AML-193 (cell line): ENCODE measurements at places on chromosomes 2 and 18.

DNA sequence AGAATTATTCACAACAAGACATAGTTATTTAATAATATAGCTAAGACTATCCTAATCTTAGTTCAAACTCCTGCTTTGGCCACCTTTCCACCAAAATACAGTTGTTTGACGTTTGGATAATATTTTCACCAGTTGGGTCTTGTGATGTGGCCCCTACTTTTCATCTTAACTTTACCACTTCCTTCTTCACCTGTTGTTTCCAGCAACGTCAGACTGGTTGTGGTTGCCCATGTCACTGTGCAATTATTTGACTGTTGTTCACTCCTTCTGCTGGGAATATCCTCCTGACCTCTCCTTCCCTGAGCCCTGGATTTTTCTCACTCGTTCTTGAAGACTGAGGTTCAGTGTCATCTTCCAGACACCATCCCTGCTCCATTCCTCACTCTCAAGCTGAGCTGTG lies 132.2 kb upstream of the RASGRP3 start:
- DNase-seq: no peak

DNA sequence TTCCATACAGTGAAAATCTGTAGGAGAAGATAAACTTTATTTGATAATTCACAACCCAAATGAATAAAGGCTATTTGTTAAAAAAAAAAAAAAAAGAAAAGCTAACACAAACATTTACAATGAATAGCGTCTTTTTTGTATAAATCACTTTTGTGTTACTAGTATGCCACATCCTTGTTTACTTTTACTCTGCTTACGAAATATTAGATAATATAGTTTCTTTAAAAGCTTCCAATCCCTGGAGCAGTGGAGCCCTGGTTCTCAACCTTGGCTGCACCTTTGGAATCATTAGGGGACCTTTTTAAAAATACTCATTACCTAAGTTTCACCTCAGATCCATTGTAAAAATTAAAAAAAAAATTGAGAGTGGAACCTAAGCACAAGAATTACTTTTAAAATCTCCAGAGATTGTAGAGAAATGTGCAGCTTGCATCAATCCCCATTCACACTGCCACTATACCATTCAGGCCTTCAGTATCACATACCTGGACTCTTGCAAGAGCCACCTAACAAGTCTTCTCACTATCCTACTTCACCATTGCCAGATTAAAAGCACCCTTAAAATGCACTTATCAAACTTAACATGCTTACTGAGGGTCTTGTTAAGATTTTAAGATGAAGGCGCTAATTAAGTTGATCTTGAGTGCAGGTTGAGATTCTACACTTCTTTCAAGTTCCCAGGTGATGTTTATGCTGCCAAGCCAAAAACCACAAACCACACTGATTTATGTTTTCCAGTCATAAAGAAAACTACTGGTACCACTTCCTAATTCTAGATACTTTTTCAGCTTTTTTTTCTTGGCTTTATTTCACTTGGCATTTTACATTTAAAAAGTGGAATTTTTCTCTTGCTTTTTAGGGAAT lies 59.7 kb upstream of the ZC3H15 start:
- DNase-seq: no peak

DNA sequence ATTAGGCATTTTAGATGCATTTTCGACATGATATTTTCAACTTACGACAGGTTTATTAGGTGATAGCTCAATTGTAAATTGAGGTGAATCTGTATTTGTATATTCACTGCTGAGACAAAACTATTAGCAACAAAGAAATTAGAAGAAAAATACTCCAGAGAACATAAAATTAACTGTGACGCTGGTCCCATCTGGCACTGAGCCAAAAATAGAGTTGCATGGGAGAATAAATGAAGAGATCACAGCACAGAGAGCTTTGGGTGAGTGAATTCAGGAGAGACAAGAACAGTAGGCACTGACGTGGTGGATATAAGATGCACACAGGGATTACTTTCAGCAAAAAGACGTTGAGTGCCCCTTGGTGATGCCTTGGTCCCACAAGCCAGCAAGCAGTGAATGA lies 306.2 kb upstream of the RAB6C start:
- DNase-seq: no peak

DNA sequence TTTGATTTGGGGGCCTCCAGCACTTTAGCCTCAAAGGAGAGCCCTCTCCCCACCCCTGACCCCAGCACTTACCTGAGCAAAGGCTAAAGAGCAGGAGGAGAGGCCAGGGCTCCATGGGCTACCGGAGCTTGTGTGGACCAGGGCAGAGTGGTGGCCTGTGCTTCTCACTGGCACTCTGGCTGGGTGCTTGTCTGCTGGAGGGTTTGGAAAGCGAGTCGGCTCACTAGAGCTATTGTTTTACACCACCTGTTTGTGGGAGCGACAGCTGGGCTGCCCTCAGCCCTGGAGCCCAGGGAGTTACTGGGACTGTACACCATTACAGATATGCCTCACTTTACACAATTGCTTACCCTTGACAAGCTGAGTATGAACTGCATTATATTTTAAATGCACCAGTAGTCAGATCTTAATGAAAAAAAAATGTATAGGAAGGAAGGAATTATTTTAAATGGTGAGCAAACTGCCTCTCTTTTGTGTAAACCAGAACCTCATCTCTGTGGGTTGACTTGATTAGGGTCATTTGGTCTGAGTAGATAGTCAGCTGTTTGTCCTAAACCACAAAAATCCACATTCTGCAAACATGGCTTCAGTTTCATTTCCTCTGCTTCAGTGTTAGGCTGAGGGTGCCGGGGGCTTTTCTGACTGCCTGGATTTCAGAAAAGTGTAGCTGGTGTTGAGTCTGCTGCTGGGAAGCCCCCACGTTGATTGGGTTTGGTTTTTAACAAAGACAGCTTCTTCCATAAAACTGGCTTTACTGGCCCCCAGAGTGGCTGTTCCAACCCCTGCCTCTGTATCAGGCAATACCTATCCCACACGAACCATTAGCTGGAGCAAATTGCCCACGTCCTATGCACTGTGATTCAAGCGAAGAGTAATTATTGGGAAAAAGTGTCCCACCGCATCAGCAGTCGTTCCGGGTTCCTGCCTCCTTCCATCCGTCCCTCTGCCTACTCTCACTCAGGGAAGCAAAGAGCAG lies at the start of gene CHRNA1:
TSS of gene CHRNA1 (minus strand) at position 193 of the 976 bp plus-strand sequence. CDS start at position 115, 78 bp downstream.
- no peak for DNase-seq

DNA sequence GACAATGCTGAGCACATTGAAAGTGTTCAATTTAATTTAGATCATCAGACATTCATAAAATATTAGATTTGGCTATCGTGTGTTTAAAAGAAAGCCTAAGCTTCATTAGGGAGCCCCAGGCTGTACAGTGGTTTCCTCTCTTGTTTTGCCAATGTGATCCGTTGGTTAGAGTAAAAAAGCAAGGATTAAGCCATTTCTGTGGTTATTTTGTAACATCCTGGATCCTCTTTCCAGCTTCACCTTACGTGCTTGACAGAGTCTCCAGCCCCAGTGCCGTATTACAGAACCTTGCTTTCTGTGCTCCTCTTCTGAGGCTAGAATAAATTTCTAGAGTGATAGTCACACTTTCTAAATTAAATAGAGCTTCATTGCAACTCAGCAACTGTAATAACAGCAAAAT lies 289.3 kb upstream of the LINC00305 start:
- peak; percentile 90 for DNase-seq

DNA sequence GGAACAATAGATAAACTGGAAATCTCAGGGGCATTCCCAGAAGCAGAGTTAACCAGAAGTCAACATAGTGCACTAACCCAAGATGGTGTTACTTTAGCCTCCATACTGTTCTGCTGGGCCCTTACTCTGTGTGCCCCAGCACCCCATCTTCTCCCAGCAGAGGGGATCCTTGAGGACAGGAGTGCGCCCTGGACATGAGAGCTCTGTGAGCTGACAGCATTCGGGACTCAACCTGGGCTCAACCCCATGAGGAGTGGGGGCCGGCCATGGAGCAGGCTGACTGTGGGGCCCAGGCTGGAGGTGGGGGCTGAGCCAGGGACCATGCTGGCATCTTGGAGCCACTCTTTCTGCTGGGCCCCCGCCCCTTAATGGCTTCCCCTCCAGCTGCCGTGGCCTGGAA lies 156.3 kb upstream of the HS6ST1 start:
- DNase-seq: no peak

- DNase-seq: peak; percentile 74
Observed at GRCh38 chr2:39059366-39059952, 61.4 kb downstream of the SOS1 start.

GRCh38 chr2:36800381-36800780 lies 103.9 kb downstream of the VIT start:
- DNase-seq: no peak

DNA sequence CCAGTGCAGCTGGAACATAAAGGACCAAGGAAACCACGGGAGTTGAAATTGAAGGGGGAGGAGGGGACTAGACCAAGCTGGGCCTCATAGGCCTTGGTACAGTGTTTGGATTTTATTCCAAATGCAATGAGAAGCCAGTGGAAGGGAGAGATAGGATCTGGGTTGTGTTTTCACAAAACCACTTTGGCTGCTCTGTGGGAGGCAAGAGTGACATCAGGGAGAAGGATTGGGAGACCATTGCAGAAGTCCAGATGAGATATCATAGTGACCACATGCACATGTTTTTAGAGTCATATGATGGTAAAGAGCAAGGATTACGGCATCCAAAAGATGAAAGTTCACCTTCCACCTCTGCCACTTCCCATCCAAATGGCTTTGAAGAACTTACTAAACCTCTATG lies 210.2 kb downstream of the PAX3 start:
- DNase-seq: no peak

GRCh38 chr2:122451040-122451439 lies 695.6 kb downstream of the TSN start:
- DNase-seq: peak; percentile 6

- DNase-seq: peak; percentile 11
Observed at GRCh38 chr2:170966648-170967396, 37.8 kb downstream of the GORASP2 start.

DNA sequence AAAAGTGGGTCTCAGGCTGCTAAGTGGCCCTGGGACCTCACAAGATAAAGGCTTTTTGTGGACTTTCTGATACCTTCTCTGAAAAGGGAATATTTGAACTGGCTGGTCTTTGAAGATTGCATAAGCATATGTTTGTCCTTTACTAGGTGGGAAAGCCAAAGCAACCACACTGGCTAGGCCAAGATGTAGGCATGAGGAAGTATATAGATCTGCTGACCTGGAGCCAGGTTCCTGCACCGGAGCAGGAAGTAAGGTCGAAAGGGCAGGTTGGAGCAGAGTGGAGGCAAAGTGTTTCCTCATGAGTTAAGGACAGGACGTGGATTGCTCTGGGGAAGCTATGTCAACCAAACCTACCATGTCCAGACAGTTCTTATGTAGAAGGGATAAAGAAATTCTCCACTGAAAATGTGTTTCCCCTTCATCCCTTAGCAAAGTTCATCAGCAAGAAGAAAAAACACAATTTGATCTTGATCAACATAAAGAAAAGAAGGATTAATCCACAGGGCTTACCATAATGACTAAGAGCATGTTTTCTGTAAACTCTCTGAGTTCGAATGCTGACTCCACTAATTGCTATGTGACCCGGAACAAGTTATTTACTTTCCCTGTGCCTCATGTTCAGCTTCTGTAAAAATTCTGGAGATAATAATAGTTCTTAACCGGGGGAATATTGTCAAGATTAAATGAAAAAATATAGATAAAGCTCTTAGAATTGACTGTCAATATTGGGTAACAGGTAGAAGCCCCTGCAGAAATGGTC lies 156.1 kb upstream of the SRD5A2 start:
- no peak for DNase-seq

- no peak for DNase-seq
Observed at GRCh38 chr2:174485788-174486562, 854 bp downstream of the GPR155 start.

DNA sequence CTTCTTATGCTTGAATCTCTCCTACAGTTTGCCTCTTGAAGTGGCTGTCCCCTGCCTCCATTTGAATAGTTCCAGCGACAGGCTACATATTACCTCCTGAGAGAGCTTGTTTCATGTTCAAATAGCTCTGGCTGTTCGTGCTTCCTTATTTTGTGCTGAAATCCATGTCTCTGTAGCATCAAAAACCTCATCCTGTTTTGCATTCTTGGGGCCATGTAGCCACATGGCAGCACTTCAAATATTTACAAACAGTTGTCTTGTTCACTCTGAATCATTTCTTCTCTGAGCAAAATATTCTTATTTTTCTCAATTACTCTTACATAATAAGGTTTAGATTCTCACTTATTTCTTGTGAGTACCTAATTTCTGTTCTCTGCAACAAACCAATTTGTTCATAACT lies 1243.1 kb upstream of the NXPH2 start:
- DNase-seq: no peak
